ENCODE measurements at places on chromosomes 3 and 15.

- DNase-seq, result no peak
Observed at GRCh38 chr15:80798911-80799310, 19.7 kb downstream of the CEMIP start.

DNA sequence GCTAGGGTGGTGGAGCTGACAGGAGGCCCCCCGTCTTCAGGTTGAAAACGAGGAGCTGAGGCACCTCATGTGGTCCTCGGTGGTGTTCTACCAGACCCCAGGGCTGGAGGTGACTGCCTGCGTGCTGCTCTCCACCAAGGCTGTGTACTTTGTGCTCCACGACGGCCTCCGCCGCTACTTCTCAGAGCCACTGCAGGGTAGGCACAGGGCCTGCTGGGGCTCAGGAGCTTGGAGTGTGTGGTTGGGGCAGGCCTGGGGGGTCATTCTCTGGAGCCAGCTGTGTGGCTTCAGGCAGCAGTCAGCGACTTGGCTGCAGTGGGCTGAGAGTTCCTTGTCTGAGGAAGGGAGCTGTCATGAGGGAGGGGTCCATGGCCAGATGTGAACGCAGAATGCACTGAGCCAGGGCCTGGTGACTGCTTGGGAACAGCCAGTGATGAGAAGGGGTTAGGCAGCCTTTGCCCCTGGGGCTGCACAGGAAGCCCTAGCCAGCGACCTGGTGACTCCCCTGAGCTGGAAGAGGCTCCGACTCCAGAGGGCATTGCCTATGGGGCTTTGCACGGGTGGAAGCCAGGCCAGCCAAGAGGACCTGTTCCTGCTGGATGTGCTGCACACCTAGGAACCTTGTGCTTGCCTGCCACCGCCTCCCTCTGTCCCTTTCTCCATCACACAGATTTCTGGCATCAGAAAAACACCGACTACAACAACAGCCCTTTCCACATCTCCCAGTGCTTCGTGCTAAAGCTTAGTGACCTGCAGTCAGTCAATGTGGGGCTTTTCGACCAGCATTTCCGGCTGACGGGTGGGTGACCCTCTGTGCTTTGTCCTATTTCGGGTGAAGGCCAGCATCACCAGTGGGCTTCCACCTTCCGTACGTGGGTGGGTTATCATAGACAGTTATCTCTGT lies 4.9 kb upstream of the STAB1 start:
- no peak for DNase-seq

DNA sequence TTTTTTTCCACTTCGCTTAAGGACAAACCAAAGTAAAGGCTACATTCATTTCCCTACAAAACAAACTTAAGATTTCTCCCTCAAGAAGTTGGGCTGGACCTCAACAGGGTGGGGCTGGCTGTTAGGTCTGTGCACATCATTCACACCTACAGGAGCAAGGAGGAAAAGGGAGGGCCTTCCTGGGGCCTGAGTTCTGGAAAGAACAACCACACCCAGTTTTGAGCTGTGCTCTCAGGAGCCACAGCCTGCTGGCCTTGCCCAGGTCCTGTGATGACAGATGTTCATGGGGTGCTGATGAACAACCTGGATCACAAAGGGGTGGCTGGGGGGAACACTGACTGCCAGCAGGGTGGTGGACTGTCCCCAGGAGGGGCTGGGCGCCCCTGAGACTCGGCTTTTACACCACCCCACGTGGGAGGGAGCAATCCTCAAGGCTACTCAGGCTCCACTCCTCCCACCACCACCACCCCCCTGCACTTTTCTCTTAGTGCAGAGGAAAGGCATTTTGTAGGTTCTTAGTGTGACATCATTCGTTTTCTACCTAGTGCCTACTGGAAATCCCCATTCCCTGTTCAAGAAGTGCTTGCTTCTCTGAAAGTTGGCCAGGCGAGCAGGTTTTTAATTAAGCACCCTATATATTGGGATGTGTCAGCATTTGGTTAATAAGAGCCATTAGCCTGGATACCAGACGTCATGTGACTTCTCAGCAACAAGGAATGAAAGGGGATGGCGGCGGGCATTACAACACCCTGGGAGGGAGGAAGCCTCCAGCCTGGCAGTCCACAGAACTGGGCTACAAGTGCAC lies 35.7 kb downstream of the CCNB2 start:
- DNase-seq, result no peak

GRCh38 chr3:186080849-186081438 lies 27.9 kb downstream of the ETV5 start:
- DNase-seq, result no peak

DNA sequence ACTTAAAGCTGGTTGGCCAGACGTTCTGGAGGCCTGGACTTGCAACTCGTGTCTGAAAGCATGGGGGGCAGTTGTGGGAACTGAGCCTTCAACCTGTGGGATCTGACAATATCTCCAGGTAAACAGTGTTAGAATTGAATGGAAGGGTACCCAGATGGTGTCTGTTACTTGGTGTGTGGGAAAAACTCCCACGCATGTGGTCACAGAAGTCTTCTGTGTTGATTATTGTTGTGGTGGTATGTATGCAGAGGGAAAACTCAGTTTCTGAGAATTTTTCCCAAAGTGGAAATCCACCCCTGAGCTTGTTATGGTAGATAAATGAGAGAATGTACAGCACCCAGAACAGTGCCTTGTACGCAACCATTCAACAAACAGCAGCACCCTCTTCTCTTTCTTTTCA lies 238.1 kb upstream of the ICE2 start:
- no peak for DNase-seq

GRCh38 chr3:67357610-67358458 lies 296.6 kb downstream of the SUCLG2 start:
- no peak for DNase-seq

DNA sequence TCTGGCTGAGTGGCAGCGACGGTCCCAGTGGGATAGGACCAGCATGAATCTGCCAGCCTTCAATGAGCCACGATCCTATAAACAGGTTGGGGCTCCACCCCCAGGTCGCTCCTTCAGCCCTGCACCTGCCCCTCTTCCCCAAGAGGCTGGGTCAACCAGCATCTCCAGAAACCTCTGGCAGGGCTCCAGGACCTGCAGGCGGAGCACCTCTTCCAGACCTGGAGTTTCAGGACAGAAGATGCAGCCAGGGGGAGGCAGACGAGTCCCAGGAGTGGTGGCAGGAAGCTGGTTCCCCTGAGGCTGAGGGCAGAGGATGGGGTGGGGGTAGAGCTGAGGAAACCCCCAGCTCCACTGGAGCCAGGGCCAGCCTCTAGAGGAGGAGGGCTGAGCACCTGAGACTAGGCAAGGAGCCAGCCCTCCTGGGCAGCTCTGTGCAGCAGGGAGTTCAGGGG lies at the start of gene PLA2G4D:
TSS of gene PLA2G4D (minus strand) at position 51 of the 452 bp plus-strand sequence. CDS start 103 bp downstream, outside the sequence.
- peak; percentile 70 for DNase-seq

- no peak for DNase-seq
Observed at GRCh38 chr3:99549957-99550603, 88.3 kb upstream of the COL8A1 start.

DNA sequence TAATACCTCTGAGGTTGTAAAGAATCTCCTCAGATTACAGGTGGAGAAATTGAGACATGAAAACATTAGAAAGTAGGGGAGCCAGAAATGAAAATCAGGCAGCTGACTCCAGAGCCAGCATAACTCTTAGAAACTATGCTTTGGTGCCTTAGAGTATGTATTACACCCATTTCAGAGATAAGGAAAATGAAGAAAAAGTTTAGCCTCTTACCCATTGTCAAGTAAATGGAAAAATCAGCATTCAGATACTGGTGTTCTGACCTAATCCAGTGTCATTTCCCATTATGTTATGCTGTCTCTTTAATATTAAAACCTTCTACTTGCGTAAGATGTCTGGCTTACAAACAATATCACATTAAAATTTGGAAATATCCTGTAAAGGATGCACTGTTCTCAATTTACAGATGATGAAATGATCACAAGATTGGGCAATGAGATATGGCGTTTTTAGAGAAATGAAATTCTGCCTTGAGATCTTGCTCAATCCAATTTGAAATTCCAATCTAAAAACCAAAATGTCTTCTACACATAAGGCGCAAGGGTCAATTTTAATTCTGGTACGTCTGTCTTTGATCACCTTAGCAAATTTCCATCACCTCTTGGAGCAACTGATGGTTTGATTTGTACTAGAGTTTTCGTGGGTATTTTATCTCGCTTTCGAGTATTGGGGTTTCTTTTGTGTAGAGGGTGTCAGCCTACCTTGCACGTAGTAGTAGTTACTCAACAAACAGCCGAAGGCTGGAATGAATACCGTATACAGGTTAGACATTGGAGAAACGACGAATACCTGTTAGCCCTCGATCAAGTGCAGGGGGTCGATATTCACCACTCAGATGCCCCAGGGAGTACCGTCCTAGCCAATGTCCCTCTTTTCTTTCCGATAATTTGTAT lies 902 bp upstream of the ZCWPW2 start:
- DNase-seq, result no peak

DNA sequence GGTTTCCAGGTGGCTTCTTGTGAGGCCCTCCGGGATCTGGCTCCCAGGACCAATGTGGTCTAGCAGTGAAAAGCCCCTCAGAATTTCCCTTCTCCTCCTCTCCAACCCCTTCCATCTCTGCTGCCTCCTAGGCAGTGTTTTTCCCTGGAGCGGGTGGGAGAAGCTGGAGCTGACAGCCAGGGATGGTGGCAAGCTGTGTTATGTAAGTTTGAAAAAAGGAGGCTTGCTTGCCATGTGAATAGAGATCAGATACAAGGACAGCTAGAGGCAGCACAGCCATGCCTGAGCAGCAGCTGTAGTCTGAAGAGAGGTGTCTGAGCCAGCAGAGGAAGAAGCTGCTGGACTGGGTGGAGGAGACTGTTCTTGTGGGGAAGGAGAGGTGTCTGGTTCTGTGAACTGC lies 20.6 kb downstream of the SNAPC5 start:
- DNase-seq, result no peak

GRCh38 chr3:114642951-114643741 lies 349.3 kb downstream of the TIGIT start:
- no peak for DNase-seq

DNA sequence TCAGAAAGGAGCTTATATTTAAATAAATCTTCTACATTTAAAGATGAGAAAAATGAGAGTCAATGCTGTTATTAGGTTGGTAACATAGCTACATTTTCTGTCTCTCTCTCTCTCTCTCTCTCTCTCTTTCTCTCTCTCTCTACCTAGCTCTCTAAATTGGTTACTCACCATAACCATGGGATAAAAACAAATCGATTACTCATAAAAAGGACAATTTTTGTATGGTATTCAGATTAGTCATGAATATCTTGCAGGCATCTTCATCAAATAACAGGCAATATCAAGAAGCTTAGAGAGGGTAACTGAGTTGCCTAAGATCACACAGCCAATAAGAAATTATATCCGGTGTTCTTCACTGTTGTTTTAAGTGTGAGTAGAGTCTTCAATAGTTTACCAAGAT lies 81.8 kb upstream of the ALCAM start:
- no peak for DNase-seq

DNA sequence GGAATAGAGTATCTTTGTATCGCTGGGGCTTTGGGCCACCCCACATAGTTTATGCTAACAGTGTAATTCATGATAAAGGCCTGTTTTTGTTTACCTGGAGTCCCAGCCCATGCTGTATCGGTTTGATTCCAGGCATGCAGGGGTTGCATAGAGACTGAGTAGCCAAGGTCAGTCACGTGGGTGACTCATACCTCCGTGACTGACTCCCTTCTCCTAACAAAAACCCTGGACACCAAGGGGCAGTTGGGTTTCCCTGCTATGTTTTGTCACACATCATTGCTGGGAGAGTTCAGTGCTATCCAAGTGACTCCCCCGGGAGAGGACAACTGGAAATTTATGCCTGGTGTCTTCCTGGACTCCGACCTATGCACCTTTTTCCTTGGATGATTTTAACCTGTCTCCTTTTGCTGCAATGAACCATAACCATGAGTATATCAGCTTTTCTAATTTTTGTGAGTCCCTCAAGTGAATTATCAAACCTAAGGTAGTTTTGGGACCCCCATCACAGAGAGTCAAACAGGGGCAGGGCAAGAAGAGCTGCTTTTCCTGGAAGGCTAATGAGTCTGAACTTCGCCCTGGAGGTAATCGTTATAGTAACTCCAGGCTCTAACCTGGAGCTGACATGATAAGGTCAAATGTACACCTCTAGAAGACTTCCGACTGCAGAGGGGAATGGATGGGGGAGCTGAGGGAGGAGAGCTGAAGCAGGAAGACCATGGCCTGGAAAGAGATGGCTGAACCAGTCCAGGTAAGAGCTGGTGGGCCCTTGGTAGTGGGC lies 57.0 kb downstream of the SRGAP3 start:
- no peak for DNase-seq

DNA sequence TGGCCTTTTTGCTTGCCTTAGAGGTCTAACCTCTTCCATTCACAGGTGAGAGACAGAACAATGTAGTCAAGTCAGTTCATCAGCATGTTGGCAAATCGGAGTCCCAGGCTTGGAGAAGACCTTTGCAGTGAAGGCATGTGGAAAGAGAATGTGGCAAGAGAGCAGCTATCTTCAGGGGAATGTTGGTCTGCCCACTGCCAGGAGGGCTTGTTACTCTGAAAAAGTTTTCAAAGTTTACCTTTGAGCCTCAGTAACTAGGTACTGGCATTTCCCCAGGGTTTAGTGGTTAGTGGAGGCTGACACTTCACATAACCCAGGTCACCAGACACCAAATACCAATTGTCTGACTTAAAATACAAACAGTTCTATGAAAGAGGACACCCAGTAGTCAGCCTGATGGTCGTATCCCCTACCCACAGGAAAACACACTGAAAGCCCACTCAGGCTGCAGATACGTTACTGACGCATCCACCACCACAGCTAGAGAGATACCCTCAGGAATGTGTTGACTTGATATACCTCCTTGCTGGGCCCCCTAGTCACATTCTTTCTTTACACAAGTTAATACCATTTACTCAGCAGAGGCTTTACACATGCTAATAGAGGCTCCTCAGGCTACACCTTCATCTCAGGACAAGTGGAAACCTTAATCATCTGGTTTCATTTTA lies 9.7 kb upstream of the ARID3B start:
- no peak for DNase-seq

- no peak for DNase-seq
Observed at GRCh38 chr3:31755926-31756658, 223.4 kb downstream of the STT3B start.

DNA sequence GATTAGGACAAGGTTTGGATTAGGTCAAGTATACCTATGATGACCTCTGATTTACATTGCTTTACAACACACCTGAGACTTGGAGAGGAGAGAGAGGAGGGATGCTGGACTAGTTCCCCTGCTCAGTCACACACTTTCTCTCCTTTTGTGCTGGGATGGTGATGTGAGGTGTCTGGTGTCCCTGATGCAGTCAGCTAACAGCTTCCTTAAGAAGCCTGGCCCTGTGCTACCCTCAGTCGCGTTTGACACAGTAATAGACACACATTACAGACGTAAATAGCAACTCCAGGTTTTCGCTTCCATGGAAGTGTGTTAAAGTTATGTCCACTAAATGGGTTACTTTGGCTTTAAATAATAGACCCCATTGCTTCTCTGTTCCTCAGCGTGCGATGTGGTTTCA lies 58.9 kb downstream of the RARB start:
- no peak for DNase-seq

- no peak for DNase-seq
Observed at GRCh38 chr15:71120428-71120944, 5.2 kb downstream of the THSD4 start.

DNA sequence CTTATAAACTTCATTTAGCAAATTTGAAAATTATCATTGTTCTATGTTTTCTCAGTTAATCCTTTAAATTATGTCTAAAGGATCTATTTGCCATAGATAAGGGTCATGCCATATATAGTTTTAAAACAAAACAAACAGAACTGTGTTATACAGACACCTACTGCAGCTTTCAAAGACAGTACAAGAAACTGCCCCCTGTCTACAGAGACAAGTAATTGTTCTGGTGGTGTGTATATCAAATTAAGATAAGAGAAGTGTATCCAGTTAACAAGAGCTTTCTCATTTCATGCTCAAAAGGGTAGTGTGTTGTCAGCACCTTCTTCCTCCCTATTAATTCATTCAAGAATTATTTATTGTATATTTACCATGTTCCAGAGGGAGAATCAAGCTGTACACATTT lies 201.2 kb downstream of the FMN1 start:
- DNase-seq, result no peak
